PC-9 (cell line): ENCODE measurements at places on chromosomes 11 and 22. TPM values are rescaled to one million over a fixed set of nuclear protein-coding genes. Genes with fewer than 3 reads are reported as not detected.

PHOX2A gene
- total RNA-seq, result not detected in 2 replicates

DNA sequence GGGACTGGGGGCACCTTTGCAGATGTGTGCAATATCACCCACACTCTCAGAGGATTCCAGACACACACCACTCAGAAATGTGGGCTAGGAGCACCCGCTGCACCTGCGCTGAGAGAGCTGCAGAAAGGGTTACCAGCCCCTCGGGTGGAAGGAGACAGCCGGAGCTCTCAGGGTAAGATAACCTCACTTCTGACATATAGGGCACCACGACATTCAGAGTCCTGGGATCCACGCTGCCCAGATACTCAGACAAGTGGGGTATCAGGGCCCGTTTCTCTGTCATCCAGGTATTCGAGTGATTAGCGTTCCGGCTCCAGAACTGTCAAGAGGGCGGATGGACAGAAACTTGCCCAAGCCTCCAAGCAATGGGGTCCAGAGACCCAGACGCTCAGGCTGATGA is 6.2 kb upstream of the SYT8 start:
- no peak for DNase-seq

- H3K27ac ChIP-seq, result no peak overlapping the region
- no peaks in the 10 kb centered on the region for H3K36me3 ChIP-seq
- H3K4me1 ChIP-seq, result no peaks in the 10 kb centered on the region
- no peak overlapping the region for H3K4me3 ChIP-seq
- DNase-seq, result no peak
- peaks cover 92% of the 10 kb centered on the region for H3K27me3 ChIP-seq
Observed at GRCh38 chr22:47394504-47395440, 632.3 kb downstream of the TBC1D22A start.

DNA sequence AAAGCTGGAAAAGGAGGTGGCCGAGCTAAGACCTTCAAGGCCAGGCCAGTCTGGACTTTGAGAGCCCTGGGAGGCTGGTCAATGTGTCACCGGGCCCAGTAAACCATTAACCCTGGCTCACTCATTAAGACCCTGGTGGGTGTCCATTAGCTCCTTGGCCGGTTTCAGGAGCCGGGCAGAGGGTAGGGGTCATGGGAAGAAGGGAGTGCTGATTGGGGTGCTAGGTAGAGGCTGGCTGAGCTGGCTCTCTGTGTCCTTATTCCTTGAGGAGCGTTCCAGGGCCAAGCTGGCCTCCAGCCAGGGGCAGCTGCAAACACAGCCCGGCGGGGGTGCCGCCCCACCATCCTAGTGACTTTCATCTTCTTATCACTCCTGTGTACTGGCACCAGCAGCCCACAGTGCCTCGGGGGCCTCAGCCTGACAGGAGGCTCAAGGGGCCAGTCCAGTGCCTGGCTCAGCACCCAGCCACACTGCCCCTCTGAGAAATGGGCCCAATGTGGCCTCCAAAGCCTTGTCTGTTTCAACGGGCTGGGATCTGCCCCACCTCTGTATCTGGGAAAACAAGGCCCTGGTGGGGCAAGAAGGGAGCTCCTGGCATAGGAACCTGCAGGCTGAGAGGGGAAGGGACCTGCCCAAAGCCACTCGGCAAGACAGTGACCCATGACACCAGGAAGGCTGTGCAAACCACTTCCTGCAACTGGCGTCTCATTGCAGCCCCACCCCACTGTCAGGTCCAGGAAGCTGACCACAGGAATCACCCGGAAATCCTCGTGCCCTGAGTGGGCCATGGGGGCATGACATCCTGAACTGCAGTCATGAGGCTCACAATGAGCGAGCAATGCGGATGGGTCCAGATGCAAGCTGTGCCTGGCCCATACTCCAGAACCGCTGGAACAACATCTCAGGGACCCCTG is 15.1 kb upstream of the RGL4 start:
- H3K27ac ChIP-seq, result no peak overlapping the region
- DNase-seq, result no peak
- no peak overlapping the region for H3K4me3 ChIP-seq
